ENCODE measurements at places on chromosomes 5 and 9. TPM values are rescaled to one million over a fixed set of nuclear protein-coding genes. Genes with fewer than 3 reads are reported as not detected.

The PROP1 gene
- not detected for total RNA-seq

The RGS7BP gene
- 3.1 TPM for total RNA-seq

The NDOR1 gene
- total RNA-seq: 2.7 TPM

The SLC6A7 gene
- not detected for total RNA-seq

The FAM221B gene
- total RNA-seq: not detected

The TMEM250 gene
- total RNA-seq: 46.5 TPM

The INSL6 gene
- total RNA-seq: not detected

The S1PR3 gene
- total RNA-seq: 72.5 TPM

The TMEFF1 gene
- total RNA-seq: 6.4 TPM

Data from endothelial cell of coronary artery (primary cell).